ENCODE measurements at places on chromosomes 3 and 15.
A peak's percentile ranks its signal among the peaks of the same experiment; 100 is the strongest.

- no peak for DNase-seq
Measured at GRCh38 chr3:37770938-37771918, 90.5 kb upstream of the CTDSPL start.

DNA sequence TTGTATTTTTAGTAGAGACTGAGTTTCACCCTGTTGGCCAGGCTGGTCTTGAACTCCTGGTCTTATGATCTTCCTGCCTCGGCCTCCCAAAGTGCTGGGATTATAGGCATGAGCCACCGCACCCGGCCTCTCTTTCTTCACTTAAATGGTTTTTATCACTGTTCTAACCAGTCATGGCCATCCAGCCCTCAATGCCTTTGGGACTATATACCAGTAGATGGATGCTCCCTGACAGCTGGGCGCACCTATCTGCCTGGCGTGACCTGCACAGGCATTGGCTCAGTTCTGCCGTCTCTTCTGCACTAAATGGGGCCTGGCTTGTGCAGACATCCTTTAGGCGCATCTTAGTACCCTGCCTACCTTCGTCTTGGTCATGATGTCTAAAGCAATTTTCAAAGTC is 233.4 kb downstream of the ADAMTS17 start:
- DNase-seq = no peak

GRCh38 chr3:135887220-135887619 is 78.3 kb upstream of the PPP2R3A start:
- DNase-seq = no peak

DNA sequence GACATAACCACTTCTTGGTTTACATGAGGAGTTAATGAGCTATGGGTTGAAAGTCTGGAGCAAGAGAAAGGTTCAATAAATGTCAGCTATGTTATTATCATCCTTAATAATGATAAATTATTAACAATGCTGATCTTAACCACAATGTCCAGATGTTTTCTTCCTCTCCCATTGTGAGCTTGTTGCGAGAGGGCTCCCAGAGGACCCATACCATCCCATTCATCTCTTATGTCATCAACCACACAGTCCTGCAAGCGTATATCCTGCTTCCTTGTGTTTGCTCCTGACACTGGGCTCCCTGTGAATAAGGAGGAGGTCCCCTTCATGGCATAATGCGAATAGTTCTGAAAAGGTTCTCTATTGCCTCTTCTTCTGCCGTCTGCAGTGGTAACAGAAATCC is 266.8 kb downstream of the TLE3 start:
- DNase-seq = no peak

DNA sequence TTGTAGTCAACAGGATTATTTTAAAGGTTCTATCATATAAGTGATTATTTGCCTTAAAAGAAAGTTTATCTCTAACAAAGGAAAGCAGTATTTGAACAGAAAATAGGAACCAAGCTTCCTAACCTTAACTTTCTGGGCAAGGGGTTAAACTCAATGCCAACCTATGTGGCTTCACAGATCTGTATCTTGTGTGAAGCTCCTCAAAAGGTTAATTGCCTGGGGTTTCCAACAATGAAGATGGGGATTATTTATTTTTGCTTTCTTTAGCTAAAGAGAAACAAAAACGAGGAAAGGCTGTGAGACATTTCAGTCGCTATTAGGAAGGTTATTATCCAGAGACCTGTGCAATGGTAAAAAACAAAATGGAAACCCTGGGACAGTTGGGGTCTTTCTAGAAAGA is 1.1 kb upstream of the WDR82 start:
- peak; percentile 44 for DNase-seq

DNA sequence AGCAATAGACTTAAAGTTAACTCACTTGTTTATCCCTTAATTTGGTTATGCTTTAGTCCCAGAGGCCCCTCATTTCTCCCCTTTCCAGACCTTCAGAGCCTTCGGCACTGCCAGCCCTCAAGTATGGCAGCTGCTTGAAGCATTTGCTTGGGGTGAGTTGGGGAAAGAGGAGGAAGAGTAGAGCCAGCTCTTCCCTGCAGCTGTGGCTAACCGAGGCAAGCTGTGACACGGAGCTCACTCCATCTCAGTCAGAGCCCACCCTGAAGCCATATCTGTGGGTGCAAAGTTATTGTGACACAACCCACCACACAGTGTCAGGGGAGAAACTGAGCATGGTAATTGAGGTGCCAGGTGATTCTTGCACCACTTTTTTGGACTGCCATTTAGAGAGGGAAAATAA is 66.1 kb downstream of the FILIP1L start:
- DNase-seq = no peak

DNA sequence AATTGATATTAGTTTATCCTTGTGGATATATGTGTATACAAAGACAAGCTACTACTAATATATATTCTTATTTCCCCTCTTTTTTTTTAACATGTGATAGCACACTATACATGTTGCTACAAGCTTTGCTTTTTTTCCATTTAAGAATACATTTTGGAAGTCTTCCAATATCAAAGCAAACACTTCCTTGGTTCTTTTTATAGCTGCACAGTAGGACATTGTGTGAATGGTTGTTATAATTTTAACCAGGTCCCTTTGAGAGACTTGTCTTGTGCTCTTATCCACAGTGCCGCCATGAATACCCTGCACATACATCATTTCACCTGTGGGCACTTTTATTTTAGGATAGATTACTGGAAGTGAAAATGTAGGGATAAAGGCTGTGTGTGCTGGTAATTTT is 88.7 kb downstream of the CACNA2D3 start:
- no peak for DNase-seq

DNA sequence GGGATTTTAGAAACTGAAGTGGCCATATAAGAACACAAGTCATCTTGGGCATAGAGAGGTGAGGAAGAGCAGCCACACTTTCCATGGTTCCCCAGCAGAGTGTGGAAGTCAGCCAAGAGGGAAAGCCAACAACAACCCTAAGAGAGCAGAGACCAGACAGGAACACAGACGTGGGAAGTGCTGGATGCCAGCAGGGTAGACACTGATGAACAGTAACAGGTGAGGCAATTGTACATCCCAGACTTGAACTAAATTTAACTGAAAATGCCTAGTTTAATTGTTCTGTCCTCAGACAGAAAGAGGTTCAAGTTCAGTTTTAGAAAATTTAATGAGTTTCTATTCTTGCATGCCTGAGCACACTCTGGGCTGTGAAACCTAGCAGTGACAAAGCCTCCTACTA is 212.1 kb downstream of the ATP8B4 start:
- no peak for DNase-seq

DNA sequence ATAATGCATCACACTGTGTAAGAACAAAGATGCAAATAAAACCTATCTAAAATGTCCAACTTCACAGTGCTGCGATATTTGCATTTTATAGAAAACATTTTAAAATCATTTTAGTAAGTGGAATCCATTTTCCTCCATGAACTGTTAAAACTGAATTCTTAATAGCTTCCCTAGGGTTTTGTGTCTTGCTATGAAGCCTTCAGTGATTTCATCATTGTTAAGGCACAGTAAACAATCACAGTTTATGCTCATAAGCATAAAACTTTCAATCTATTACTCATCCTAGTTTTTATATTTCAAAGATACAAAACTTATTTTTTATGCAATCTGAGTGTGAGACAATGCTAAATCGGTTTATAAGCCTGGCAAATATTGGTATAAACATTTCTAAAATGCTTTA is 509.7 kb downstream of the TUSC7 start:
- no peak for DNase-seq

- DNase-seq = no peak
Measured at GRCh38 chr3:64915778-64916177, 228.0 kb upstream of the ADAMTS9 start.

GRCh38 chr3:136696797-136697196 is 55.4 kb downstream of the STAG1 start:
- no peak for DNase-seq

GRCh38 chr3:149395107-149396089 is 17.9 kb upstream of the TM4SF1 start:
- no peak for DNase-seq

DNA sequence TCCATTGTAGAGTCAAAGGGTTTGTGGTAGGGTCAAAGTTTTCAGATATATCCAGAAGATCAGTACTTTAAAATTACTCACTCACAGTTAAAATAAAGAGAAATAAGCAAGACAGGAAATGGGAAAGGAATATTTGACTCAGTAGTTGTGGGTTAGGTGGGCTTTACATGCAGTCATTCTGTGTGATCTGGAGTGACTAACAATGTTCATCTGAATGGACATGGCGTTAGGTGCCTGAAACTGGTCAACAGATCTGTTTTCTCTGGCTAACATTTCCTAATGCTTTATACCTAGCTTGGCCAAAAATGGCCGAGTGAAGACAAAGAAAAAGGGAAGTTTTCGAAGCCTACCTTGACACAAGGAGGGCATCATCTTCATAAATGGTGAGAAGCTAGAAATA is 133.4 kb upstream of the SATB1 start:
- no peak for DNase-seq

- no peak for DNase-seq
Measured at GRCh38 chr15:71939981-71940588, 129.7 kb downstream of the NR2E3 start.

- no peak for DNase-seq
Measured at GRCh38 chr3:171811295-171811912, 1.1 kb upstream of the PLD1 start.

- DNase-seq = no peak
Measured at GRCh38 chr3:170499562-170500156, 81.0 kb downstream of the CLDN11 start.

DNA sequence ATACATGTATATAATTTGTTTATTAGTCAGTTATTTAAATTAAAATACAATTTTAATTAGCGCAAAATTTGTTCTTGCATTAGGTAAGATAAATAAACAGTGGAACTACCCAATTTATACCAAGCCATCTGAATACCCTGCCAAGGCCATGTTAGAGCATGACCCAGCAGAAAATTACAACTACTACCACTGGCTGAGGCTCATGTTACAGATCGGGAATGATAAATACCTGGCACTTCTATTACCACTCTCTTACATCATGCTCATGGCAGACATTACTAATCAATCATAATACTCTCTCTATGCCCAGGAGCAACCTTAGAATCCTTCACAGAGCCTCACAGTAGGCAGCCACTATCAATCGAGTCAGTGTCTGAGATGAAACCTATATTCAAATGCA is 21.2 kb upstream of the LMOD3 start:
- DNase-seq = no peak
